ENCODE measurements at places on chromosomes 2 and 18.

- no peak for DNase-seq
These were observed 123.2 kb downstream of the TMEM17 start for GRCh38 chr2:62382757-62383156.

- no peak for DNase-seq
These were observed 24.3 kb upstream of the UGP2 start for GRCh38 chr2:63817382-63817781.

GRCh38 chr18:78621141-78621755, 358.4 kb upstream of the SALL3 start:
- DNase-seq = no peak

GRCh38 chr2:241702155-241703031, 554 bp downstream of the ING5 start:
- DNase-seq = peak; percentile 71
